ENCODE measurements at places on chromosomes 3 and 15.
A peak's percentile ranks its signal among the peaks of the same experiment; 100 is the strongest.

DNA sequence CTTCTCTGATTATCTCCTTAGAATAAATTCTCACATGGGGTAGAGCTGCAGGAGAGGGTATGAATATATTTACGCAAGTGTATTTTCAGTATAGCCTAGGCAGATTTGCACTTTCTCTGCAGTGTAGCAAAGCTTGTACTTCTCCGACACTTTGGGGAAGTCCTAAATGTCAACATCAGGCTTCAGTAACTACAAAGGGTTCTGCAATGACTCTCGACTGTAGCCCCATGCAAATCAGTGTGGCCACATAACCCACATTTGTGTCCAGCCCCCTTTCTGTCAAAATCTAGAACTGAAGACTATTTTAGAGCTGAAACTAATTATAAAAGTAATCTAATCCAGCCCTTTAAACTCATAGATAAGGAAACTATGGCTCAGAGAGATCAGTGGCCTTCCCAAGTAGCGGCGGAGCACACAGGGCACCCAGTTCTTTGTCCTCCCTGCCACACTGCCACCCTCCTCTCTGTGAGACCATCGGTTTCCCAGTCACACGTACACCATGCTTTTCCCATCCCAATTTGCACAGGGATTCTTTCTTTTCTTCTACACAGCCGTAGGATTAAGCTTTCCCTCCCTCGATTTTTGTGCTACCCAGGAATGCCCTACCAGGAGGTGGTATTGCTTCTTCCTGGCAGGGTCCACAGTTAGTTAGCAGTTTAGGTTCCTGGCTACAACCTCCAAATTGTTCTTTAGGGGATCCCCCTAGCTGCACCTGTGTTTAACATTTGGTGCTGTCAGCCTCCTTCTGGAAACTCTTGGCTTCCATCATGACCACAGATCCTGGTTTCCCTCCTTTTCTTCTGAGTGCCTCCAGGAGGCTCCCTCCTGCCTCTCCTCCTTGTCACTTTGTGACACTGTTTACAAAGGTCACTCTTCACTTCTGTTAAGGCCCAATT is 22.9 kb downstream of the MRAS start:
- no peak for DNase-seq

DNA sequence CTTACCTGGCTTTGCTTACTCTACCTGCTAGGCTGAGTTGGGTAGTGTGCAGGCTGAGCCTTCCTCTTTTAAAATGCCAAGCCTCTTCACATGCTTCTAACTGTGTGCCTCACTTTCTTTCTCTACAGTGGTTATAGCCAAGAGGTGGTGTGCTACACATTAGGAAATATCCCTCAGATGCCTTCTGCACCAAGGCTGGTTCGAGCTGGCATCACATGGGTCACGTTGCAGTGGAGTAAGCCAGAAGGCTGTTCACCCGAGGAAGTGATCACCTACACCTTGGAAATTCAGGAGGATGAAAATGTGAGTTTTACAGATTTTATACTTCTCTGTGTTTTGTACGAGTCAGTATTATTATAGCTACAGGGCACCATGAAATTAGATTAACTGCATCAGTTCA is 117.8 kb downstream of the GHSR start:
- no peak for DNase-seq

DNA sequence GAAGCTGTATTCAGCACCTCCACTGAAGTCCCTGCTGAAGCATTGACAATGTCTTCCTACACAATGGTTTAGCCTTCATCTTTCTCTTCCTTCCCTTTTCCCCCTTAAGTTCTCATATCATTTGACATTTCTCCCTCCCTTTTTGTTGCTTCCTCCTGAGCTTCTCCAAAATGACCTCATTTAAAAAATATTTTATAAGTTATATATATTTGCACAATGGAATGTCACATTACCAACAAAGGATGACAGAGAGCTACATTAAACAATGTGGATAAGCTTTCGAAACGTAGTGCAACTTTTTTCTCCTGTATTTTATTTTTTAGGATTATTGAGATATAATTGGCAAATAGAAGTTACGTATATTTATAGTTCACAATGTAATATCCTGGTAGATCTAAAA is 13.2 kb upstream of the DLG1 start:
- DNase-seq, result no peak

GRCh38 chr15:56082263-56082761 is 88.9 kb upstream of the NEDD4 start:
- no peak for DNase-seq

GRCh38 chr15:23686466-23687142 is 501 bp downstream of the NDN start:
- no peak for DNase-seq

DNA sequence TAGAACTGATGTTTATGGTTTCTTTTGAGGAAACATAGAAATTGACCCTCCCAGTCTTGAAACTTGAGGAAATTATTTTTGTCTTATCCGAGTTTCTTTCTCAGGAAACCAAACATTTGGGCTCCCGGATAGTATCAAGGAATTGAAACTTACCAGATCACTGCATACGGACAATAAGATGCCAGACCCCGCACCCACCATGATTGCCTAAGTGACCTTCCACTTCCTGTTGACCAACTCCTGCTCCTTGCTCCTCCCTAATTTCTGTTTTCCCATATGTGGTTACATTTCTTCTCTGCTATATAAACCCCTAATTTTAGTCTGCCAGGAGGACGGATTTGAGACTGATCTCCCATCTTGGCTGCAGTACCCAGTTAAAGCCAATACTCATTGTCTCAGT is 118.4 kb upstream of the TPRG1 start:
- DNase-seq, result no peak

GRCh38 chr3:50365080-50365841 is 5.9 kb upstream of the TMEM115 start:
- peak; percentile 52 for DNase-seq

DNA sequence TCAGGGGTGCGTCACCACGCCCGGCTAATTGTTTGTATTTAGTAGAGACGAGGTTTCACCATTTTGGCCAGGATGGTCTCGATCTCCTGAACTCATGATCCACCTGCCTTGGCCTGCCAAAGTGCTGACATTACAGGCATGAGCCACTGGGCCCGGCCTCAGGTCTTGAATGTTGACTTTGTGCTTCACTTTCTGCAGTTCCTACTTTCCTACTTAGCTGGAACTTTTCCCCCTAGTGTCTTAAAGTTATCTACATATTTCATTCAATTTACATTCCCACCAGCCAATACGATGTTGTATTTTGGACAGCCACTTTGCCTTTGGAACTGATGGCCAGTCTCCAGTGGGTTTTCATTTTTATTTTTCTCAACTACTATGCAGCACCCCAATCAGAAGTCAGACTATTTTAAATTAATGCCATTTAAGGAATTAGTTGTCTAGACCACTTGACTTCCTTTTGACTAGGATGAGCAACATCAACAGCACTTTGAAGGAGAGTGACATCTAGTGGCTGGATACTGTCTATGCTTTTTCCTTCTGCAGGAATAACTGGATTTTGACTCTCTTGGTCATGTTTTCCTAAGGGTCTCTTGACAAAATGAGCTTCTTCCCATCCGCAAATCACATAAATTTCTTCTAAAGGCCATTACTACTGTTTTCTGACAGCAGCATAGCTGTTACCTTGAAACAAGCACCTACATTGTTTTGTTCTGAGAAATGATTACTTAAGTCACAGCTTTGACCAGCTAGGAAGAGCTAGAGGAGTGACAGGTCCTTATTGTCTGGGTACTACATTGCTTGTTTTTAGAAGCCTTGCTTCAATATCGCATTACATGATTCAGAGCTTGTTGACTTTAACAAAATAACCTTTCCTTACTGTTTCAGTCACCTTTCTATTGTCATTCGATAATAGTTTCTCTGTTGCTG is 140.2 kb downstream of the ITPR1 start:
- peak; percentile 73 for DNase-seq

DNA sequence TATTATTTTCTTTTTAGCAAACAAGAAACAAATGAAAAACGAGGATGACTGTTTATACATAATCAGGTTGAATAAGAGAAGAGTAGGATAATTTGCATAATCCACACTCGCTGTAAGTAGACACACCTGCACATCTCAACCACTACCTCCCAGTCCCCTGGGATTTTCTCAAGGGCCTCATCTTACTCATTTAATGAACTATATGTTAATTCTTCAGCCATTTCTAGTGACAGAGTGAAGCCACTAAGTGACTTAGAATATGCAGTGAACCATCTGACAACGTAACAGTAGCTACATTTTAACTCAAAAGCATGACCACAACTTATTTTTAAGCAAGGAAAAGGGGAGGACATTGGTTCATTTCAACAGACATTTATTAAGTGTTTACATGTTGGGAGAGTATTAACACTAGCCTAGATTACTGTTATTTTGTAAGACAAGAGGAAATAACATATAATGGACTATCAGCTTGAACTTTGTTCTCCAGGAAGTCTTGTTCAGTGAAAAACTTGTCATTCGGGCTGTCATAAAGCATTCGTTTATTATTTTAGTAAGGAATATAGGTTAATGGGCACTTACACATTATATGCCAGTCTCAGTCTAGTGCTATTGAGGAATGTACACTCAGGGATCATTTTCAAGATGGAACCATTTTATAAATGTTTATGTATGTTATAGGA is 173.0 kb upstream of the ROBO2 start:
- no peak for DNase-seq

- no peak for DNase-seq
Observed at GRCh38 chr3:140854961-140855360, 86.7 kb upstream of the SLC25A36 start.

DNA sequence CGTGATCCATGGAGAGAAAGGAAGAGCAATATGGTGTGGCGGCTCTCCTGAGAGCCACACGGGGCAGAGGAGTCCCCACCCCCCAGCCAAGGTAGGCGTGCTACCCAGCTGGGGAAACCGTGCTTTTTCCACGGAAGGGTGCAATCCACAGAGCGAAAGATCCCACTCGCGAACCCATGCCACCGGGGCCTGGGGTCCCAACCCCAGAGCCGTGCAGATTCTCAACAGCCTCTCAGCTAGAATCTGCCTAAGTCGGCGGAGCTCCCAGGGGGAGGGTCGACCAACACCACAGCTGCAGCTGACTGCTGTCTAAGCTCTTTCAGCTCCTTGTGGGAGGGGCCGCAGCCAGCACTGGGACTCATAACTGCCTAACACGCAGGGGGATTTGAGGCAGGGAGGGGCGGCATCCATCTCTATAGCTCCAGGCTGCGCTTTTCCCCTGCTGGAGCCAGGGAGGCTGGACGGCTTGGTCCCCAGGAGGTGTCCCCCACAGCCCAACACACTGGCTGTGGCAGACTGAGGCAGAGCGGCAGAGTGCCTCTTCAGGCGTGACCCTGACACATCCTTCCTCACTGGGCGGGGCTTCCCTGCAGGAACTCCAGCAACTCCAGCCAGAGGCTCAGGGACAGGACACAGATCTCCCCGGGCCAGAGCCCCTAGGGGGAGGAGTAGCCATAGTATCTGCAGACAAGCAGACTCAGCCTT is 107.6 kb upstream of the ZBTB20 start:
- DNase-seq, result no peak

- DNase-seq, result no peak
Observed at GRCh38 chr15:38134252-38134651, 118.4 kb upstream of the SPRED1 start.

- DNase-seq, result no peak
Observed at GRCh38 chr15:90309020-90309419, 43.1 kb upstream of the ZNF774 start.

DNA sequence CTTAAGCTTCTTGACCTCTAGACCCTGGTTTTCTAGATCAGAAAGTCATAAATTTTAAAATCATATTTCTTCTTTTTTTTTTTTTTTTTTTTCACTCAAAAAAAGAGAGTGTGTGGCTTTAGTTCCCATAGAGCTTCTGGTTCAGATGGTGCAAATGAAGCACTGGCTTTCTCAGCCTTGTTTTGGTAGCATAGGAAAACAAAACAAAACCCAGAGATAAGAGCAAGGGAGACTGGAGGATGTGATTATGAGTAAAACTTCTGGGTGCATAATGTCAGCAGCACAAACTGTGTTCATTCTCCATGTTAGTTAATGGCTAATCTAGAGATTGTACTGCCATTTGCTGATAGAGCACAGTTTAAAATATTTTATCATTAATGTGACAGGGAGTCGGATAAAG is 55.4 kb downstream of the RARB start:
- no peak for DNase-seq

- no peak for DNase-seq
Observed at GRCh38 chr3:180563406-180563805, 38.6 kb upstream of the TTC14 start.

- DNase-seq, result no peak
Observed at GRCh38 chr3:64957408-64958198, 269.8 kb upstream of the ADAMTS9 start.

DNA sequence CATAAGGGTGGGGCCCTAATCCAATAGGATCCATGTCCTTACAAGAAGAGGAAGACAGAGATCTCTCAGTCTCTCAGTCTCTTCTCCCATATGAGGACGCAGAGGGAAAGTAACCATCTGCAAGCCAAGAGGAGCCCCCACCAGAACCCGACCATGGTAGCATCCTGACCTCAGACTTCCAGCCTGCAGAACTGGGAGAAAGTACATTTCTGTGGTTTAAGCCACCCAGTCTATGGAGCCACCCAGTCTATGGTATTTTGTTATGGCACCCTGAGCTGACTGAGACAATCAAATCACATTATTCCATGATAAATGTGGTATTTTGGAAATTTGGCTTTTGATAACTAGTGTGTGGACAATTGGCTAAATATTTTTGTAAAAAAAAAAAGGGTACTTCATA is 101.5 kb upstream of the TMC3 start:
- no peak for DNase-seq

GRCh38 chr3:142664311-142664710 is 59.5 kb upstream of the TRPC1 start:
- no peak for DNase-seq

- DNase-seq, result no peak
Observed at GRCh38 chr3:181692311-181693145, 19.2 kb upstream of the SOX2 start.

DNA sequence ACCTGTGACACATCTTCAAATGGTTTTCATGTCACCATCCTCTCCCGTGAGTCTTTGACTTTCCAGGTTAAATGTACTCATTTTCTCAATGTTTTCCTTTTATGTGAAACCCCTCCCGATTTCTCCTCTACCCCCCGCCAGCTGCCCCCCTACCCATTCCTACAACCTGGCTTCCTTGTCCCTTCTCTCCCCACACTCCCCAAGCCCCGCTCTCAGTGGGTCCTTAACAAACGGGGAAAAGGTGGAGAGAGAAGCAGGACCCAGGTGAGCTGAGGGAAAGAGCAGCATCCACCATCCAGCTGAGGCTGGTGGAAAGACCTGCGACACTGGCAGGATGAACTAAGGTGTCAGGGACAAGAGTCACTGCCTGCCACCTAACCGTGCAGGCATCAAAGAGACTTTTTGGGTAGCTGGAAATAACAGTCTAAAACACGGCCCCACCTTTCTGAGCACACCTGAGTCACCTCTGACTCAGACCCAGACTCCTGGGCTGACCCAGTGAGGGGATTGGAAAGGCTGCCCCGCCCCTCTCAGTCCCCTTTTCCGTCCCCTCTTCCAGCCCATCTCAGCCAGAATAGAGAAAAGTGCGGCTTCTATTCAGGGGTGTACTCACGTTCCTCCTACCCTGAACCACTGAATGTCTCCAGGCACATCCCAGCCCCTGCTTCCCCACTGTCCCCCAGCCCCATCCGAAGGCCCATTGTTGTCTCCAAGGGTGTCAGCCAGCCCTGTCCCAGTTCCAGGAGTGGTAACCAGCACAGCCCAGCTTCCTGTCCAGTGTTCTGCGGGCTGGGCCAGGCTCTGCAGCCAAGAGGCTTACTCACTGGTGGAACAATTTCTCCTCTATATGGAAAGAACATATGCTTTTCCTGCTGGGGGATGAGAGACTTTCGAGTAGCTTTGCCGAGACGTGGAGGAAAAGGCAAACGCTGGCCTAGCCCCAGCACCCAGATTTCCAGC is 20.4 kb downstream of the ISG20 start:
- peak; percentile 45 for DNase-seq

Measured in HCEC 1CT (cell line).